ENCODE measurements at places on chromosomes 13 and 19. TPM values are rescaled to one million over a fixed set of nuclear protein-coding genes. Genes with fewer than 3 reads are reported as not detected.

DNA sequence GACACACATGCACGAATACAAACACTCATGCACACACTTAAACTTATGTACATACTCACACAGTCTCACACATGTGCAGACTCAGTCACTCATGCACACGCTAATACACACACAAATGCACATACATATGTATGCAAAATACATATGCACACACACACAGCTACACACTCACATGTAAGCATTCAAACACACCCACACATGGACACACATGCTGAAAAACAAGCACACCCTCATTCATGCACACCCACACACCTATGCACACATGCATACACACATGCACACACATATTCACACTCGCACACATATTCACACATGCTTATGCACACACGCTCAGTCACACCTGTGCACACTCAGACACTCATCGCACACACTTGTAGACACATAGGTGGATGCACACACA is 9.3 kb downstream of the MUC16 start:
- no peak for DNase-seq

- DNase-seq, result no peak
These were observed 11.4 kb upstream of the SHC2 start for GRCh38 chr19:472005-472858.

DNA sequence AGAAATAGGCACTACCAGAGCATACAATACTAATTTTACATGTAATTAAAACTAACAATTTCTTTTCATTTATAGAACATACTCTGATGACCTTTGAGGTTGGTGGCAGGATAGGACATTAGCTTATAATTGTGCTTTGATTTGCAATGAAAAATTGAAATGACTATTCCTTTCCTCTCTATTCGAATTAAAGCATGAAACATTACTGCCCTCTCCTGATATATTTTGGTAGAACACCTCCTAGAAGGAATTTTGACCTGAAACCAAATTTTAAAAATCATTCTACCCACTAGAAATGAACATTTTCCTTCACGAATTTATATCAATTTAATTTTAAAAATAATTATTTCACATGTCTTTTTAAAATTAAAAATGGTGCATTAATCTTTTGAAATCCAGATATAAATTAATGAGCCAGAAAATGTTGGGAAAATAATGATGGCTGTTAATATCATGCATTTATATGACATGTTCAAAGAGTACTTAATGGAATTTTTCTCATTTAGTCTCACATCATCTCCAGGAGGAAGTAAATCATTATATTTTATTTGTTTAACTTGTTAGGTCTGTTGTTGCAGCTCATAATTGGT is 556.3 kb upstream of the ARGLU1 start:
- DNase-seq, result peak; percentile 49

- no peak for DNase-seq
These were observed 44.5 kb downstream of the SCEL start for GRCh38 chr13:77579959-77580358.

DNA sequence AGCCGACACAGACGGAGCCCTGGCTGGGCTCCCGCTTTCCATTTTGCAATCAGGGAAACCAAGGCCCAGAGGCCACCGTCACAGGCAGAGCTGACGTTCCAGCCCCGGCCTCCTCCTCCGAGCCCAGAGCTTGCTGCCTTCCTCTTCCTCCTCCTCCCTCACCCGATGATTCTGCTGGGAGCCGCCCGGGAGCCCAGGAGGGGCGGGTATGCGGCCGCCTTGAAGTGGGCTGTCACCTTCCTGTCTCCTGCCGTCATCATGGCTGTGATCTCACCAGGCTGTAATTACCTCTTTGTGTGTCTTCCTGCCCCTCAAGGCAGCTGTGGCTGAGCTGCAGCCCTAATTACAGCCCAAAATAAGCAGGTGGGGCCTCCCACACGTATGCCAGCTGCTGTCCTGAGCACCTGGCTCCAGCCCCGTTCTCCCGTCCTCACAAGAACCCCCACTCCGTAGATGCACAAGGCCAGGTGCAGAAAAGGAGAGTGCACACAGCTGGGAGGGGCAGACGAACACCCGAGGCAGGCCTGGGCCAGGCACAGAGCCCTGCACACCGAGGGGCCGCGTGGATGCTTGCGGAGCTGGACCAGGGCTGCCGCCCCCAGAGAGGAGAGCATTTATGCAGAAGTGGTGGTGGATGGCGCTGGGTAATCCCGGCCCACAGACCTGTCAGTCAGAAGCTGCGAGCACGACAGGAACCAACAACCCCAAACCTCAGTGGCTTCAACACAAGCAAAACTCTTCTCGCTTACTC is 4.0 kb downstream of the TPGS1 start:
- DNase-seq, result no peak

- DNase-seq, result no peak
These were observed 20.4 kb downstream of the TLE6 start for GRCh38 chr19:2997720-2998119.

GRCh38 chr13:75013818-75014217 is 468.2 kb downstream of the TBC1D4 start:
- DNase-seq, result no peak

MEIS3 gene
- 12.9 TPM for total RNA-seq

CEACAM20 gene
- total RNA-seq, result not detected

NXNL1 gene
- not detected for total RNA-seq
